ENCODE measurements at places on chromosomes 4 and X.

GRCh38 chr4:81891005-81891996 lies 419.6 kb upstream of the RASGEF1B start:
- no peak for DNase-seq

DNA sequence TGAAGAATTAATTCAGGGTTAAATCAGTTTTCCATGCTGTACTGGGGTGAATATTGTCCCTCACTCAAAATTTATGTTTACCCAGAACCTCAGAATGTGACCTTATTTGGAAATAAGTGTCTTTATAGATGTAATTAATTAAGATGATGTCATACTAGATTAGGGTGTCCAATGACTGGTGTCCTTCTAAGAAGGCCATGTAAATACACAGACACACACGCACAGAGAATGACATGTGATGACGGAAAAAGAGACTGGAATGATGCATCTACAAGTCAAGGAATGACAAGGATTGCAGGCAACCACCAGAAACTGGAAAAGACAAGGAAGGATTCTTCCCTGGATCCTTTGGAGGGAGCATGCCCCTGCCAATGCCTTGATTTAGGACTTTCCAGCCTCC lies 84.6 kb upstream of the GPR34 start:
- no peak for DNase-seq

- DNase-seq = no peak
These were observed 171.9 kb downstream of the DCTD start for GRCh38 chr4:182745237-182745636.

DNA sequence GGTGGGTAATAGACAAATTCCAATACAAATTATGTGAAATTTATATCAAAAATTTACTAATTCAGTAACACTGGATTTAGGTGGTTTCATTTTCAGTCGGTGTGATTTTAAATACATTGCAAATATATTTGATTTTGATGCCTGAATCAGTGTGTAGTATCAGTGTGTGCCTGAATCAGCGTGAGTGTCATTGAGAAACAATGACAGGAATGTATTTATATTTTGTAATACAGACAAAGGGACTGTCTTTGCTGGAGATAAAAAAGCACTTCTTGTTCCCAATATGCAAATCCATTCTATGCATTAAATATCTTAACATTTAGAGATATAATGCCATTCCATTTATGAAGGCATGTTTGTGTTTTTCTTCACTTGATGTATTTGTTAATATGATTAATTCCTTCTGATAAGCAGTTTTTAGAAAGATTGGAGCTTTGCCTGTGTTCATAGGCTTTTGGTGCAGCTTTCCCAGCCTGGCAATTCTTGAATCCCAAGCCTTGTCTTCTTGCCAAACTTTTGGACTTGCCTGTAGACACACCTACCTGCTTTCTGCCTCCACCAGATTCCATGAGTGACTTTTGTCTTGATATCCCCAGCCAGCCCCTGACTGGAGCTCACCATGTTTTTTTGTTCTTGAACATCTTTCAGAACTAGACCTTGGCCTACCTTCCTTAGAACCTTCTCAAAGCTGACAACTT lies 243.8 kb downstream of the ADGRL3 start:
- no peak for DNase-seq

GRCh38 chr4:53022513-53023100 lies 160.5 kb downstream of the RASL11B start:
- DNase-seq = no peak

GRCh38 chrX:21487832-21488231 lies 113.6 kb downstream of the CNKSR2 start:
- DNase-seq = no peak

DNA sequence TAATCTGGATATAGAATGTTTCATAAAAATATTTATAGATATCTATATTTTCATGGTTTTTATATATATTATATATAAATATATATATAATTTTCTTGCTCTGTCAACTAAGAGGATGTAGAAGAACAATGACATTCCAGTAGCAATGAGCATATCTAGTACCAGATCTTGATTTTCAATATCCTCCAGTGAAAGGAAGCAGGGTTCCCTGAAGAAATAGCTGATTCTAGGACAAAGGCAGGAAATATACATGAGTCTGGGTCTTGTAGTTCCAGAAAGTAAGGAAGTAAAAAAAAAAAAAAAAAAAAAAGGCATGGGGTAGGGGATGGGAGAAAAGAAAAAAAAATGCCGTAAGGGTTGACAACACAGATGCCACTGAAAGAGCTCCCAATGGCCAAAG lies 241.4 kb downstream of the RASL11B start:
- DNase-seq = no peak

DNA sequence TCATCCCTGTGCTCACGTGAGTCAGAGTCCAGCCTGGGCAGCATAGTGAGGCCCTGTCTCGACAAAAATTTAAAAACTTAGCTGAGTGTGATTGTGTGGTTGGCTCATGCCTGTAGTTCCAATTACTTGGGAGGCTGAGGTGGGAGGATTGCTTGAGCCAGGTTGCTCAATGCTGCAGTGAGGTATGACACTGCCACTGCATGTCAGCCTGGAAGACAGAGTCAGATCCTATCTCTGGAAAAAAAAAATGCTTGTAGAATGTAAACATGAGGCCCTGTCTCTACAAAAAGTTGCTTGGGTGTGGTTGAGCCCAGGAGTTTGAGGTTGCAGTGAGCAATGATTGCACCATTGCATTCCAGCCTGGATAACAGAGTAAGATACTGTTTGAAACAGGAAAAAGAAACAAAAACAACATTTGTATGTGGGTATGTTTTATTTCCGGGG lies 11.3 kb upstream of the YTHDC1 start:
- DNase-seq = no peak

DNA sequence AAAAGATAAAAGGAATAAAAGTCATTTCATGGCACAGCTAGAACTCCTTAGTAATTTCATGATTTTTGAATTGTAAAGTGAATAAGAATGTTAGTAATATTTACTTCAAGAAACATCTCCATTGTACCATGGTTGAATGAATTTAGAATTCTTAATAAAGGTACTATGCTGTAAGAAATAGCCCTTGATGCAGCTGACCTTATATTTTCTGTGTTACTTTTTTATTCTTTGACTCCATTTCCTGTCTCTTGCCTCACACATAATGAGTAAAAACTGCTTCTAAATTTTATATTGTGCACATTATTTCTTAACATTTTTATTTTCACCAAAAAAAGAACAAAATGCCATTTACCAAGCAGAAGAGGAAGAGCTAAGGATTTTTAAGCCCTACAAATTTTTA lies 81.9 kb upstream of the PDHA2 start:
- no peak for DNase-seq

- DNase-seq = peak; percentile 68
These were observed 165.1 kb downstream of the CFAP299 start for GRCh38 chr4:80500613-80501012.

- no peak for DNase-seq
These were observed 3.3 kb downstream of the NLGN4X start for GRCh38 chrX:6225288-6225910.

GRCh38 chrX:24839331-24839730 lies 145.6 kb downstream of the POLA1 start:
- no peak for DNase-seq

- DNase-seq = no peak
These were observed 120.4 kb downstream of the ARSF start for GRCh38 chrX:3161681-3162080.

GRCh38 chr4:13484122-13484748 lies at the start of gene RAB28:
Gene RAB28 (minus strand): TSS chr4:13484340.
- DNase-seq = peak; percentile 94

- DNase-seq = no peak
These were observed 509.6 kb upstream of the DIPK2B start for GRCh38 chrX:45710081-45710801.

DNA sequence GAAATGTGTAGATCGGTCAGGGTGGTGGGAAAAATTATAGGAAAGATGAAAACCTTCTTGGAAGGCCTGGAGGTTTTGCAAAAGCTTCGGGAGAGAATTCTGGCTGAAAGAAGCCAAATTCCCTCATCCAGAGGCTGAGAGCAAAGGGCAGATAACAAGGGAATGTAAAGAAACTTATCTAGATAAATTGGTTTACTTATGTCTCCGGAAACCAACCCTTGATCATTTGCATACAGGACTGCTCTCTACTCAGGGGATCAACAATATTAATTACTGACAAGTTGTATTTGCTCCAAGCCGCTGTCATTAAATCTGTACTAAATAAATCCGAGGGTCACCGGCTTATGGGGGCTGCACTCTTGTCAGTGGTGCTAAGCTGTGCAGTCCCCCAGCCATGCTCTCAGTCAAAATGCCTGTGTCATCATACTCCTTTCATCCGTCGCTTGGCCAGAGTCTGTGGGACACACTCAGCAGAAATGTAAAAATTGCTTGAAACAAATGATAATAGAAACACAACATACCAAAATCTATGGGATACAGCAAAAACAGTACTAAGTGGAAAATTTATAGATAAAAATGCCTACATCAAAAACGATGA lies 715.7 kb downstream of the KCTD8 start:
- DNase-seq = no peak

DNA sequence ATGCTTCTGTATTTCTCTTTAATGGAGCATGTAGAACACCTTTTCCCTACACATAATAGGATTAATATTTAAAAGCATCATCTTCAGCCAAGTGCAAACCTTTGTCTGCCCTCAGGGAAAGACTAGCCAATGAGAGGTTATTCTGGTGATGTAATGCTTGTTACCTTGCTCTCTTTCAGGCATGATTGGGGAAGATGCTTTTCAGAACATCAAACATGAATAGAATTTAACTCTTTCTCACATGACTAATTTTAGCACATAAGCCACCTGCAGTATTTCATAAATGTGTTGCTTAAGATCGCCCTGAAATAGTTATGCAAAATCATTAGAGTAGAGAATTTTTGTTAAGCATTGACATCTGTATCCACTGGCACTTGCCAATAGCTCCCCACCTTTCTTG lies 10.7 kb upstream of the EPGN start:
- no peak for DNase-seq

Measured in CD4-positive, alpha-beta T cell treated with Interferon alpha-2 for 1 hour (primary cell).